SW480 (cell line): ENCODE measurements at places on chromosomes 2 and 18.
A peak's percentile ranks its signal among the peaks of the same experiment; 100 is the strongest.

GRCh38 chr18:46581648-46582047 is 75.4 kb downstream of the LOXHD1 start:
- DNase-seq = no peak

DNA sequence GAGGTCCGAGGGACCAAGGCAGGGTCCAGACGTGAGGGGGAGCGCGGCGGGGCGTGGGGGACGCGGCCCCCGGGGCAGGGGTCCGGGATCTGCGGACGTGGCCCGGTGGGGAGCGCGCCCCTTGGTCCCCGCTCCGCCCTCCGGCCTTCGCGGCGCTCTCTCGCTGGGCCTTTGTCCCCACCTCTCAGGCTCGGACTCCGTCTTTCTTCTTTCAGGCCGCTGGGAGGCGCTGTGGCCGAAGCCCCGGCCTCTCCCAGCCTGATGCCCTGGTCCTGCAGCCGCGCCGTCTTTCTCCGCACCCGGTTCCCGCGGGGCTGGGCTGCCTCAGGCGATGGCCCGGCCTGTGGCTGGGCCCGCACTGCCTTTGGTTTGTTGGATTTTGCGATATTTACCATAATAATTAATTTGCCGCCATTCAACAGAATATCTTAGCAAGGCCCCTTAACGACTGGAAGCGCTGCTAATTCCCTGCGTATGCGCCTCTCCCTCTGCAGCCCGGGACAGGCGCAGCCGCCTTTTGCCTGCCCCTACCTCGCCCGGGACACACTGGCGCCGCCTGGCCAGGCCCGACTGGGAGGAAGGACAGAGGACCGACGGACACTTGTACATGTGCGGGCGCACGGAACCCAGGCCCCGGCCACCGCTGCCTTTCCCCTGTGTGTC is 10.8 kb downstream of the SIX3 start:
- peak; percentile 67 for DNase-seq

GRCh38 chr2:178128836-178129630 is 16.8 kb downstream of the RBM45 start:
- DNase-seq = no peak

GRCh38 chr2:240565333-240566202 is 2.7 kb upstream of the RNPEPL1 start:
- DNase-seq = peak; percentile 98

- no peak for DNase-seq
These were observed 36.6 kb downstream of the ZDBF2 start for GRCh38 chr2:206311026-206311425.

- no peak for DNase-seq
These were observed 12.3 kb upstream of the GPR55 start for GRCh38 chr2:230937362-230937761.
